Osteoblast (primary cell): ENCODE measurements at places on chromosomes 7 and 10.

DNA sequence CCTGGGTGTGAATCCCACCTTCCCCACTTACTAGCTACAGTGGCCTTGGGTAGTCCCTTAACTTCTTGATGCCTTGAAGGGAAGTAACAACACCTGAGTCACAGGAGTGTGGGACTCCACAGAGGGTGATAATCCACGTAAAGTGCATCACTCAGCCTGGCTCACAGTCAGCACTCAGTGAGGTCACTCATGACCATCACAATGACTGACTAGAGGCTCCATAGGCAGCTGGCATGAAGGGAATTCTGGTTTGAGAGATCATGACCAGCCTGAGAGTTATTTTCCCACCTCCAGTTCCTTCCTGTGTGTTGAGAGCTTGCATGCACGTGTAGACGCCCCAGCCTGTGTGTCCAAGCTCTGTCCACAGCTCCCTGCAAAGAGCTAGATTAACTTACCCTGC is 34.8 kb downstream of the NEUROG3 start:
- no peak for DNase-seq

- DNase-seq: no peak
Measured at GRCh38 chr7:143896667-143897066, 5.3 kb downstream of the TCAF1 start.

DNA sequence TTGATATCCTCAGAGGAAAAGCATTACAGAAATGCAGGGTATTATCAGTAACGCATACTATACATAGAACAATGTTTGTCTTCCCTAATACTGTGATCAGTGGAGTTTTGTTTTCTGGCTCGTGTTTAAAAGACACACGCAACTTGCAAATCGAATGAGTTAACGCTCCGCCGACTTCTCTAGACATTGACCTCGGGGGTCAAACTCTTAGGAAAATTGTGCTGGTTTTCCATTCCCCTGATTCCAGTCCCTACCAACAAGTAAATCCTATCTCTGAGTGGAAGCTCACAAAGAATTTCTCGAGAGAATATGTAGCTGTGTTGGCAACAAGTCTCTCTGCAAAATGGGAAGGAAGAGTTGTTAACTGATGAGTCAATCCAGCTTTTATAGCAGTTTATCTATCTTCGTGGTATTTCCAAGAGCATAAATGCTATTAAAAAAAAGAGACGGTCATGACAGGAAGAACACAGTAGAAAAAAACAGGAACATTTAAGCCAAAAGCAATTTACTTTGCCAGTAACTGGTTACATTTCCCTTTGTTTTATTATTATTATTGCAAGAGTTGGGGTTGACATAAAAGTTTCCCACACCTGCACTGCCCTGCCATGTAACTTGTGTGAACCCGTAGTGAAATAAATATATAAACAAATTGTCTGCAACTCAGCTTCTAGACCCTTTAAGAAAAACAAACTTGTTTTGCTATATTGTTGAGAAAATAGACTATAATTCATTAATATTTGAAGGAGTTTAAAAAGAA is 144.4 kb downstream of the ARID5B start:
- peak; percentile 49 for DNase-seq

- no peak for DNase-seq
Measured at GRCh38 chr10:101286248-101287046, 57.2 kb upstream of the LBX1 start.

- no peak for DNase-seq
Measured at GRCh38 chr10:133179651-133180050, 19.6 kb downstream of the KNDC1 start.

GRCh38 chr7:22338877-22339276 is 18.1 kb downstream of the RAPGEF5 start:
- no peak for DNase-seq

DNA sequence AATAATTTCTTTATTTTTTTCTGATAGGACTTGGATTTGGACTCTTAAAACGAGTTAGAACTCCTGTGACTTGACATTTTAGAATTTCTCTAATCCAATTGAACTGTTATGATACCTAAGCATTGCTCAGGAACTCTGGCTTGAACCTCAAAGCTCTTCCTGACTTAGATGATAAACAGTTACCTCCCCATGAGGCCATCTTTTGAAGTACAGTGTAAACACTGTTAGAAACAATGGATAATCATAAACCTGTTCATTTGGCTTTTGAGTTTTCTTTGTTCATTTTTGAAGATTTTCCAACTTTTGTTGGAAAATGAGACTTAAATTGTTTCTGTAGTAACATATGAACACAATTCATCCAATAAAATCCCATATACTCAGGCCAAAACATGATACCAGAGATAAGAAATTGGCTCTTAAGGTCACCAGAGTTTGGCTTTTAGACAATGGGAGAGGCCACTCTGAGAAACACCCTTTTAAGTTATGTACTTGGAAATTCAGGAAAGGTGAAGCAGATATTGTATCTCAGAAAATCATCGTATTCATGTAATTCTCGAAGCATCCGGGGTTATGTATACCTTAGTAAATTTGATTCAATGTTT is 59.6 kb downstream of the RUNDC3B start:
- no peak for DNase-seq

DNA sequence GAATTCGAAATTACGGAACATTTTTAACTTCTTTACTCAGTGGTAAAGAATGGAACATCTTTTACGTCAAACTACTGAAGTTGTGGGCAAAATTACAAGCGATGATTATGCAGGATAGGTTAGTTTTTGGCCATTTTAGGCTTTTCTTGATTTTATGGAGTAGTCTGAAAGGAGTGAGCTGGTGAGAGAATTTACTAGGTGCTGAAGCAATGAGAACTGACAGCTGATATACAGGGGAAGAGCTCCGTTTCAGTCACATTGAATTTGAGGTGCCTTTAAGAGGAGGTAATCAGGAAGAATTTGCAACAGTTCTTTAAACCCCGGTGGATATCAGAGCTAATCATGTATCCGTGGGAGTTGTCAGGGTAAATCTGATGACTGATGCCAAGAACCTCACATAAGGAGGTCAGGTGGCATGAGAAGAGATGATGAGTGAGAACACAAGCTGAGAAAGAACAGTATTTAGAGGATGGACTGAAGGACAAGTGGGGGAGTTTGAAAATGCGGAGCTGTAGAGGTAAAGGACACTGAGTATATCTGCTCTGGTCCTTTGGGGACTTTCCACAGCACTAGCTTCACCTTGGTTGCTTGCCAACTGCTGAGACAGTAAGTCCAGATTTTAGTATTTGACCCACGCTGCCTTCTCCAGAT is 104.3 kb downstream of the AHR start:
- DNase-seq: no peak

- peak; percentile 75 for DNase-seq
Measured at GRCh38 chr10:100713049-100713858, 32.1 kb upstream of the PAX2 start.

DNA sequence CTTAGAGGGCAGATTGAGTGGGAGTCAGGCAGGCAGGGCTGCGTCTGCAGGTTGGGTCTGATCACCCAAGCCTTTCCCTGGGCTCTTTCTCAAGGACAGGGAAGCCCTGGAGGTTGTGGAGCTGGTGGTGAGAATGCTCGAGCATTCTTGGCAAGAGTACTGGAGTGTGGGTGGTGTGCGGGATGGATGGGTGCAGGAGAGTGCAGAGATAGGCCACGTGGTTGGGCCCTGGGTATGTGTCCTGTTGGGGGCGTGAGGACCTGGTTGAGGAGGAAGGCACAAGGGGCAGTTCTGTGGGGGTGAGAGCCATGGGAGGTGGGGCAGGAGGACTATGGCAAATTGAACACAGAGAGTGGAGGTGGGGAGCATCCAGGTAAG is 135.9 kb downstream of the PTPN20 start:
- no peak for DNase-seq

GRCh38 chr7:115840702-115841101 is 189.9 kb downstream of the TFEC start:
- no peak for DNase-seq

DNA sequence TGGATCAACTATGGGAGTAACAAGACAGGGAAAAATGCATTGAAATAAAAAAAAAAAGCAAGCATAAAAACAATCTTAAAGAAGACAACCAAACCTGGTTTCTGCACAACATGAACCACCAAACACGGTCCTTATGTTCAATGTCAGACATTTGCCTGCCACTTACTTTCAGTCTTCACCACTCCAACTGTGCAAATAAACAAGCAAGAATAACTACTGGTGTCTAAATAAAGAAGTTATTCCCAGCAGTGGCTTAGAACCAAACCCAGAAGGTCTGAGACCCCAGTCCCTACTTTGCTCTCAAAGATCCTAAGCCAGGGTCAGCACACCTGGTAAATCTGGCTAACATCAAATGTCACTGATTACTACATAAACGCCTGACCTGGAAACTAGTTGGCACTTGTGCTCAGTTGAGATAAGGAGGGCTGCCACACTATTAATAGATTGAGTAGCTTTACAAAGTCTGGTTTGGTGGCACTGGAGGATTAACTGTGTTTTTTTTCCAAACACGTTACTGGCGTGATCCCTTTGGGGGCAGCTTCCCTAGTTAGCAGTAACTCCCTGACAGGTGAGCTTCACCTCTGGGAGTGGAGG is 62.7 kb upstream of the ABLIM1 start:
- DNase-seq: no peak

GRCh38 chr7:150556521-150557138 is 10.6 kb upstream of the GIMAP4 start:
- no peak for DNase-seq

DNA sequence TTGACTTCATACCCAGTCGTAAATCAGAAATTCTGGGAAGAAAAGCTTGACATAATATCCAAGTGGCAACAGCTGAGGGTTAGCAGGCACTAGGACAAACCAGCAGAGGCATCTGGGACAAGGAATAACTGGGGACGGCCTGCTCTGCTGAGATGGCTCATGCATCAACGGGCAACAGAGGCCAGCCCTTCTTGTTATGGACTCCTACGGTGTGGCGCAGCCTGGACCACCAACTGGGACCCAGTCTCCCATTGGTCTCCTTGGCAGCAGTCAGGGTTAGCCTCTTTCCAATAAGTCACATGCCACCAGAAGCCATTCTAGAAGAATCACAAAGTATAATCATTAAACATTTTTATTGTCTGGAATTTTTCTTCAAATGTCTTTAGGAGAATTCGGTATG is 15.0 kb downstream of the FGFR2 start:
- no peak for DNase-seq
